Amniotic epithelial cell (primary cell): ENCODE measurements at places on chromosomes 3 and 15.

DNA sequence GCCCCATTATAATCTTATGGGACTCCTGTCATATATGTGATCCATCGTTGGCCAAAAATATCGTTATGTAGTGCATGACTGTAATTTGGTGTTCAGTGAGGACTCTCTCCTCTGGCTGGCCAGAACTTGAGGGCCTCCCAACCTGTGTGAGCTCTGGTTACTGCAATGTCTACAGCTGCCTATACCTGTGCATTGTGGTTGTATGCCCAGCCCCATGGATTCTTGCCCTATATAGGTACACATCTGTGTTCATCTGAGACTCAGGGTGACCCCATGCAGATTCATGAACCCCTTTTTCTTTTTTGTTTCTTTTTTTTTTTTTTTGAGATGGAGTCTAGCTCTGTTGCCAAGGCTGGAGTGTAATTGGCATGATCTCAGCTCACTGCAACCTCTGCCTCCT lies 32.6 kb upstream of the KLF13 start:
- DNase-seq = no peak

DNA sequence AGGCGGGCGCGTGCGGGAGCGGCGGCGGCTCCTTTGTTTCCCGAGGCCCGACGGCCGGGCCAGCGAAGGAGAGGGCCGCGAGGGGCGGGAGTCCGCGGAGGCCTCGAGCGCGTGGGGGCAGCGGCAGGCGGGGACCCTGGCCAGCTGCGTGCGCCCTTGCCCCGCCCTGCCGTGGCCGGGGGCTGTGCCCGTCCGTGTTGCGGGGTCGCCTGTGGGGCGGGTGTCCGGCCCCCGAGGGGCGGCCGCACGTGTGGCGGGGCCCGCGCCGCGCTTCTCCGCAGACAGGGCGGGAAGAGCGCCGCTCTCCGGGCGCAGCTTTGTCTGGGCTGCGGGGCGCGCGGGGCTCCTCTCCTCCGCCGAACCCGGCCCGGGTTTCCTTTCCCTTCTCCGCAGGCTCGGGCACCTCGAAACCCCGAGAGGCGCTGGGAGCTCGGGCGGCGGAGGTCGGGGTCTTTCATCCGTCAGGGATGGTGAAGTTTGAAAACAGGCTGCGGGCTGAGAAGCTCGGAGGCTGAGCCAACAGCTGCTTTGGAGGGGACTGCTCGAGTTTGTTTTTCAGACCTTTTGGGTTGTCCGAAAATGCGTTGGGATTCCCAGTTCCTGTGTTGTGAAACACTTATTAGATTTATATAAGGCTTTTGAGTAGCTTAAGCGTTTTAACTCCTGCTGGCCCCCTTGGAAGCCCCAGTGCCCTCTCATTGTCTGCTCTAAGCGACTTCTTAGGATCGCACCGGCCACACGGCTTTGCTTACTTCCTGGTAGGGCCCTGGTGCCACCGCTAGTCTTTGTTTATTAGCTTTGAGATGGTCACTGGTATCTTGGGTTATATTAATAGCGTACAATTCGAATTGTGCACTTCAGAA lies 817 bp downstream of the USP3 start:
- DNase-seq = peak; percentile 37

- no peak for DNase-seq
These were observed 17.2 kb upstream of the SLC6A11 start for GRCh38 chr3:10798600-10799367.

DNA sequence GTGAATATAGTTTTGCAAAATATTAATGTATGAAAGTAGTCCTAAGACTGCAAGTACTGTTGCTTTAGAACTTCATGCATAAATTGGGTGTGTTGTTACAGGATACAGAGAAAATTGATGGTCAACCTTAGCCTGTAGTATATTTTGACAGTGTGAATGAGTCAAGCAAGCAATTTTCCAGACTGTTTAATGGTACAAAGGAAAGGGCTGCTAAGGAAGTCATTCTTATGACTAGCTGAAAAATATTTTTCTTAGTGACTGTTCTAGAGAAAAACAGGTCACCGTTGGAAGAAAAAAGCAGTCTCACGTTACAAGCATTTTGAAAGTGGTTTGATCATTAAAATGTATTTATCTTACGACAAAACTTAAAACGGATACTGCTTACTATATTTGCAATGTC lies 49.2 kb downstream of the MBNL1 start:
- DNase-seq = peak; percentile 48

DNA sequence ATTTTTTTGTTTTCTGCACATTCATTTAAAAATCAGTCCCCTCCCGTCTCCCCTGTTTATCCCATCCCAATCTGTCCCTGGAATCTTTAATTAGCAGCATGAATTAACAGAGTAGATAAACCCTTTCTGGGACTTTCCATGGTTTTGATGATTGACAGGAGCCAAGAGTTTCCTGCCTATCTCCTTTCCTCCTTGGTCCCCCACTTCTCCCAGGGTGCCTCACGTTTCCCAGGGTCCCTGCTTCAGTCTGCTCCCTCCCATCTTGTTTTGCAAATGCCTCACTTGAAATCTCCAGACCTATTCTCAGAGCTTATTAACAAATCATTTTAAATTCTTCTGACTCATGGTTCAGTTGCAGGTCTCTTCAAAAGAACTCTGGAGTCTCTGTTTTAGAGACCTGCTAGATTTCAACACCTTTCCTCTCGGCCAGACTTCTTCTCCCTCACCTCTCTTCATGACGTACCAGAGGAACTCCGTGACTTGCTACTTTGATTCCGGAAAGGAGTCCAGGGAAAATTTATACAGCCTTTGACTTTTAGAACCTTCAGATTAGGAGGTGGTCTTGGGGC lies 238.5 kb downstream of the ITPR1 start:
- peak; percentile 73 for DNase-seq
